T-helper 17 cell (primary cell): ENCODE measurements at places on chromosomes 6 and 20.

GRCh38 chr20:35607003-35607735 lies 8.5 kb upstream of the SPAG4 start:
- DNase-seq, result no peak

DNA sequence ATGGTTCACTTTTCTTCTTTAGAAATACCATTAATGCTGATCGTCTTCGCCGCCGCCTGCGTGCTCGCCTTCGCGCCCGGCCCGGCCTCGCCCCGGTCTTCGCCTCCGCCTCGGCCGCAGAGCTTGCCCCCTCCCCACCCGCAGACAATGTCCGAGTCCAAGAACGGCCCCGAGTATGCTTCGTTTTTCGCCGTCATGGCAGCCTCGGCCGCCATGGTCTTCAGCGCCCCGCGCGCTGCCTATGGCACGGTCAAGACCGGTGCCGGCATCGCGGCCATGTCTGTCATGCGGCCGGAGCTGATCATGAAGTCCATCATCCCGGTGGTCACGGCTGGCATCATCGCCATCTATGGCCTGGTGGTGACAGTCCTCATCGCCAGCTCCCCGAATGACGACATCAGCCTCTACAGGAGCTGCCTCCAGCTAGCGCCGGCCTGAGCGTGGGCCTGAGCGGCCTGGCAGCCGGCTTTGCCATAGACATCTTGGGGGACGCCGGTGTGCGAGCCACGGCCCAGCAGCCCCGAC lies 4.8 kb upstream of the PRPH2 start:
- DNase-seq, result no peak

DNA sequence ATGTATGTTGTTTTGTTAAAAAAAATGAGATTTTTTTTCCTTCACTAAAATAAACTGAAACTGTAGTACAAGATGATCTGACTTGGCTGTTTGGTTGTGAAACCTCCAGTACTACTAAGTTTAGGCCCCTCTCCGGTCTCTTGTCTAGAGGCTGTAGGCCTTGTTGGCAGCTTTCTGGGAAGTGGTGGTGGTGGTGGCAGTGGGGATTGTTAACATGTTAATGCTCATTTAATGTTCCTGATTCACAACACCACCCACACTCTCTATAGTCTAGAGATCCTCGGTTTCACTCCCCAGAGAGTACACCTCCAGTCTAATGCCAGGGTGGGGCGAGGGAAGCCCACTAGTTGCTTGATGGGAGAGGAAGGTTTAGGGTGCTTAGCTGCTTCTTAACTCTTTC lies 24.1 kb downstream of the STK4 start:
- no peak for DNase-seq

GRCh38 chr6:25681848-25682247 lies 29.8 kb downstream of the SCGN start:
- DNase-seq, result no peak

- DNase-seq, result no peak
Measured at GRCh38 chr20:35561671-35562070, 19.8 kb downstream of the ERGIC3 start.

DNA sequence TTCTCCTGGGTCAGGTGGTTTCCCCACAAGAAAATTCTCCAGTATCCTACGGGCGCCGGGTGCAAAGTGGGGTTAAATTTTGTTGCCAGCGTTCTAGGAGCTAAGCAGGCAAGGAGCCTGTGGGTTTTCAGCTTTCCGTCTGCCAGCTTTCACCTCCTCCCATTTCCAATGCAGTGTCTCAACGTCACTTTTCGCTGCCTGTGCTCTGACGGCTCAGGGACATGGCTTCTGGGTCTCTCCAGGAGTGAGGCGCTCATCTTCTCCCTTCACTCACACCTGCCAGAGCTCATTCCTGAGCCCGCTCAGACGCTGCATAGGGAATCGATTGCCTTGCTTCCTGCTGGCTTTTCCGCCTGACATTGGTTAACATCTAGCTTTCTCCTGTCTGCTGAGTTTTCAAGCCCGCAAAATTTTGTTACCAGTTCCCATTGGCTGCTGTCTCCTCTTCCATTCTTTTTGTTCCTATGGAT lies 7.3 kb upstream of the NAA20 start:
- no peak for DNase-seq

- no peak for DNase-seq
Measured at GRCh38 chr6:37759221-37760144, 60.0 kb upstream of the ZFAND3 start.

DNA sequence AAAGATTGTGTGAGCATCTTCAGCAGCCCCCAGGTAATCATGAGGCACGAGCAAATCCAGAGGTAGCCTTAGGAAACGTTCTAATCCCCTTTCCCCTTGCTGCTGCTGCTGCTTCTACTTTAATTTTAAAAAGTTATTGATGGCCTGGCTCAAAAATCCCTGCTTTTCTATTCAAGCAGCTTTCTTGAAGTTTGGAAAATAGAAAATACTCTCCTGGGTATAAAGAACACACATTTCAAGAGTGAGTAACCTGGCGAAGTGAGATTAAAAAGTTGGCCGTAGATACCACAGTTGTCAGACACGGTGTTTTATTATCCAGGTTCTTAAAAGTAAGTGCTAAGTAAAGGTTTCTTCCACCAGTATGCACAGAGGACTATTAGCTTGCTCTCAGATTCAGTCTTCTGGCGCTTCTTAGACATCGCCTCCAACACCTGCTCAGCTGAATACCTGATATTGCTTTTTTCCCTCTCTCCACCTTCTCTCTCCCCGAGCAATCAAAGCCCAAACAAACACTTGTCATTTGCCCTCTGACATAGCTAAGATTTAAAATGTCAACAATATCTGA lies 150.7 kb downstream of the EDN3 start:
- DNase-seq, result no peak

DNA sequence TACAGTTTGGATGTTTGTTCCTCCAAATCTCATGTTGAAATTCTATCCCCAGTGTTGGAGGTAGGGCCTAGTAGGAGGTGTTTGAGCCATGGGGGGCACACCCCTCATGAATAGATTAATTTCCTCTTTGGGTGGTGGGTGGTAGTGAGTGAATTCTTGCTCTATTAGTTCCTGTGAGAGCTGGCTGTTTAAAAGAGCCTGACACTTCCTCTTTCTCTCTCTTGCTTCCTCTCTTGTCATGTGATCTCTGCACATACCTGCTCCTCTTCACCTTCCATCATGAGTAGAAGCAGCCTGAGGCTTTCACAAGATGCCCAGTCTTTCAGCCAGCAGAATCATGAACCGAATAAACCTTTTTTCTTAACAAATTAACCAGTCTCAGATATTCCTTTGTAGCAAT lies 340.2 kb upstream of the CHD6 start:
- DNase-seq, result no peak

- no peak for DNase-seq
Measured at GRCh38 chr20:52124821-52125220, 66.8 kb downstream of the ZFP64 start.

DNA sequence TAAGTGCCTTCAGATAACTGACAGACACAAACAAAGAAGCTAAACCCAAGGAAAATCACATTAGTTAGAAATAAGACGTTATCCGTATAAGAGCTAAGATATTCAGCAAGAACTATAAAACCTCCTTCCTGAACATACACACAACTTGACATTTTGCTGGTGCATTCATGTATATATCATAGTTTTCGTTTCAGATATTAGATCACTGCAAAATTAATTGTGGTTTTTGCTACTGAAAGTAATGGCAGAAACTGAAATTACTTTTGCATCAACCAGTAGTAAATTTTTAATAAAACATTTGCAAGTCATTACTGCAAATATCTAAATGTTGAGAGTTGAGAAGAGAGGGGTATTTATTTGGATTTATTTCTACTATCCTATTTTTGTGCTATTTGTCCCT lies 26.1 kb upstream of the KCNQ5 start:
- no peak for DNase-seq

DNA sequence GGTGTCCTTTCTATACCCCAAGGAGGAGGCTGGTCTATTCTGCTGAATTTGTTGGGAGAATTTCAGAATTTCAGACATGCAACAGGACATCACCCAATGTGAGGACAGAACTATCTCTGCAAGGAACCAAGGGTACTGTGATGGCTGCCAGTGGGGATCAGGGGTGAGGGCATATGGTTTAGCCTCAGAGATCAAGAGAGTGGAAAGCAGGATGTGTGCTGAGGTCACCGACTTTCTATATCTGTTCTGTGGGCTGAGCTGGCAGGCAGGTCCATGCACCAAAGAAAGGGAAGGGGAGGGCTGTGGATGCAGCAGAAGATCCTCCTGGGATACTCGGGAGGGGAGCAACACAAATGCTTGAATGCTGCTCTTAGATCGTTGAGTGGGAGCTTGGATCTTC lies 28.8 kb downstream of the MYT1 start:
- no peak for DNase-seq

DNA sequence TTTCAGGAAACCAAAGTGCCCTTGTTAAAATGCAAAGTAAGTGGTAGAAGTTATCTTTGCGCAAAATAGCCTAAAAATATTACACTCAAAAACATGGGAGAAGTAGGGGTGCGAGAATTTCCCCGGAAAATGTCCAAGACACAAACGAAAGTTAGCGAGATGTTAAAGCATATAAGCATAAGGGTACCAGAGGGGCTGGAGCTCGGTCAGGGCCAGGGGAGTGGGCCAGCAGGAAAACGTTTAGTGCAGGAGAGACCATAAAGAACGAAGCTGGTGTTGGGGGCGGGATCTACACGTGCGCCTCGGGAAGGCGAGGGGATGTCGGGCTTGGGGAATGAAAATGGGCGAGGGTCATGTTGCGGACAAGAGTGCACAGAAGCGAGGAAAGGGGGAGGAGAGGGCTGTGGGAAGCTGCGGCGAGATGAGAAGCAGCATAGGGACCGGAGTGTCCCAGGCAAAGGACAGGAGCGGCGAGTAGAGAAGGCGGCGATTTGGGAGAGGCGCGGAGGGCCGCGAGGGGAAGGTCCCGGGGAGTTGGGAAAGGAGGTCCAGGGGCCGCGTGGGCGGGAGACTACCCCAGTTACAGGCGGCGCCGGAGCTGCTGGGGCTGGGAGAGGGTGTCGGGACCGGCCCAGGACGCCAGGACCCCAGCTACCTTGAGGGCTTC lies 600 bp downstream of the XPO5 start:
- no peak for DNase-seq

GRCh38 chr6:114419175-114419574 lies 76.4 kb upstream of the HS3ST5 start:
- DNase-seq, result no peak
